HepG2 (cell line): ENCODE measurements at places on chromosomes 12 and 14. TPM values are rescaled to one million over a fixed set of nuclear protein-coding genes. Genes with fewer than 3 reads are reported as not detected.

- peak; percentile 16 for DNase-seq
Observed at GRCh38 chr12:88153959-88154358, 11.9 kb downstream of the TMTC3 start.

The TCL1B gene
- polyA plus RNA-seq: not detected in 2 replicates

The STK38L gene
- 5.6 and 6.1 TPM in 2 replicates for polyA plus RNA-seq

- DNase-seq: no peak
Observed at GRCh38 chr14:68681256-68682011, 111.4 kb downstream of the ZFP36L1 start.

GRCh38 chr14:59707778-59708561 is 131.4 kb upstream of the CCDC175 start:
- DNase-seq: no peak

DNA sequence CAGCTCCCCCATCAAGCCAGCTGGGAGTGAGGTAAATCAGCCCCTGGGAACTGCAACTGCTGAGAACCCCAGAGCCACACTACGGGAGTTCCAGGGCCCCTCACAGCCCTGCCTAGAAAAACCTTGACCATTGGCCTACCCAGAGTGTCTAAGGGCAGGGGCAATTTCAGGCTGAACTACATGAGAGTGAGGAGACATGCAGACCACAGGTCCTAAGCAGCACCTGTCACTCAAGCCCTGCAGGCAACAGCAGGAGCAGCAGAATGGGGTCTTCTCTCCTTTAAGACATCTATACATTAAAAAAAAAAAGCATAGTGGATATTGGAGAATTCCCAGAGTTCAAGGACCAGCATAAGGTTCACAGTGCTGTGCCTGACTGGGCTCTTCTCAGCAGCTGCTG is 4.9 kb downstream of the NCKAP5L start:
- DNase-seq: no peak

The C1R gene
- polyA plus RNA-seq: 6.5 and 11.2 TPM in 2 replicates

The ADAM21 gene
- polyA plus RNA-seq: 0.03 and 0.07 TPM in 2 replicates

The B4GALNT1 gene
- polyA plus RNA-seq: 5.4 and 5.9 TPM in 2 replicates

GRCh38 chr14:47186486-47186885 is 488.9 kb downstream of the MDGA2 start:
- DNase-seq: no peak

DNA sequence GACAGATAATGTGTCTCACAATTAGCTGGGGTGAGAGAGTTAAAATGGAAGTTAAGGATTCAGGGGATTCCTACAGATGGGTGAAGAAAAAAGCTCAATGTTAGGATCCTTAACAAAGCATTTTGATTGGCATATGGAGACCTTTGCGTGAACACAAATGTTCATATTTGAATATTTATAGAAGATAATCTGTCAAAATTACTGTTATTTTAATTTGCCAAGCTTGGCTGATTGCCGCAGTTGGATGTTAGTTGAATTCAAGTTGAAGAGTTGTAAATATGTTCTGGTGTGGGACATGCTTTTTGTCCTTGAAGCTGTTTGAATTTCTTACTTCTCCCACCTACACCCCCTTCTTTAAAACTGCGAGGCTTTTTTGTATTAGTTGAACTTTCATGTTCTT is 91.2 kb downstream of the FUT8 start:
- no peak for DNase-seq
